ENCODE measurements at places on chromosomes 5 and 9.
A peak's percentile ranks its signal among the peaks of the same experiment; 100 is the strongest.

DNA sequence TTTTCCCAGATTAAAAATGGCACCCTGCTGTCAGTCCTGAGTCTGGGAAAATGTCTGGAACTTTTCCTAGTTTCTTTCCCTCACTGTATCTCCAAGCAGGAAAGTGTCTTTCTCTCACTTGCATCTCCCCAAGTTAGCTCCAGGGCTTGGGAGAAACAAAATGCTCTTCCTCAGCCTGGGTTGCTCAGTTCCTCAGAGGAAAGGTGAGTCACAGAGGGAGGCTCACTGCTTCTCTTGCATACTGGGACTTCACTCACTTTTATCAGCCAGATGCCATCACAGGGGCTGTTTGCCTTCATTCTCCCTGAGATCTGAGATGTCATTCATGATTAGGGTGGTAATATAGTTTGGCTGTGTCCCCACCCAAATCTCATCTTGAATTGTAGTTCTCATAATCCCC lies 519.9 kb downstream of the SEMA5A start:
- no peak for DNase-seq

DNA sequence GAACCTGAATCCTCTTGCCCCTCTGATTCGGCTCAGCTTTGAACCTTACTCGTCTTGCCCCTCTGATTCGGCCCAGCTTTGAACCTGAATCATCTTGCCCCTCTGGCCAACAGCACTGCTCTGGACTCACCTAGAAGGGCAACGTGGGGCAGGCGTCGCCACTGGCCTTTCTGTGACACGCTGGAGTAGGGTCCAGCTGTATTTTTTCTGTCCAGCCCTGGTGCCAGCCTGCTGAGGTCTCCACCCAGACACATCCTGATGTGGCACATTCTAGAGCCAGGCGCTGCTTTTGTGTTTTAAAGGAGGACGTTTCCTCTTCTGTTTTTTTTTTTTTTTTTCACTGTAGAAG lies 15.2 kb upstream of the CPEB4 start:
- DNase-seq, result no peak

DNA sequence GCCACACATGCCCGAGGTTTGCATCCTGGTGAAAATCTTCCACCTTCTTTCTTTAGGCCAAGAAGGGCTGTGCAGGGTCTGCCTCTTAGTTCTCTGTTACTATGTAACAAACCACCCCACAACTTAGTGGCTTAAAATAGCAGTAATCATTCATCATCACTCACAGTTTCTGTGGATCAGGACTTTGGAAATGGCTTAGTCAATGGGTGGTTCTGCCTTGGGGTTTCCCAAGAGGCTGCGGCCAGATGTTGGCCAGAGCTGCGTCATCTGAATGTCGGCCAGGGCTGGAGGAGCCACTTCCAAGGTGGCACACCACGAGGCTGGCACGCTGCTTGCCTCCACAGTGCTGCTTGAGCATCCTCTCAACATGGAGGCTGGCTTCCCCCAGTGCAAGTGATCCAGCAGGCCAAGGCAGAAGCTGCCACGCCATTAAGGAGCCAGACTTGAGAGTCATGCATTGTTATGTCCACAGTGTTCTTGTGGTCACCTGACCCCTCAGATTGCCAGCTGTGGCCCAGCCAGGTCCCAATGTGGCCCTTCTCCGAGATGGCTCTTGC lies 135.2 kb downstream of the RXRA start:
- no peak for DNase-seq

DNA sequence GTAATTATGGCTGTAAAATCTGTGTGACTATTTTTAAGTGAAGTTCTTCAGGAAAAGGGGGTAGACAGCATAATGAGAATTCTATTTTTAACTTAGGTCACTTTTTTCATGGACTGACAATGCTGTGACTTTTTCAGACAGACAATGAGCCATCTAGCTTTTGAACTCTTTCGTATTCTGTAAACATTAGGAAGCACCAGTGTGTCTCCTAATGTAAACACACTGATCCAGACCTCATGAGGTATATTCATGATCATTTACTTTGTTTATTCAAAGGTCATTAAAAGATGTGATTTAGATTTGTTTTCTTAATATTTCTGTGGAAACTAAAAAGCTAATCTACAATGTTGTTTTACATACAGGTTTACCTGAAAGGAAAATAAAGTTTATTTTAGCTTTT lies 352.6 kb downstream of the ADGRV1 start:
- no peak for DNase-seq

GRCh38 chr5:112921026-112921832 lies 798 bp downstream of the REEP5 start:
- DNase-seq, result no peak

- no peak for DNase-seq
These were observed 70.8 kb upstream of the COL5A1 start for GRCh38 chr9:134570711-134571325.

- no peak for DNase-seq
These were observed 62.2 kb upstream of the IRX2 start for GRCh38 chr5:2813678-2814077.

DNA sequence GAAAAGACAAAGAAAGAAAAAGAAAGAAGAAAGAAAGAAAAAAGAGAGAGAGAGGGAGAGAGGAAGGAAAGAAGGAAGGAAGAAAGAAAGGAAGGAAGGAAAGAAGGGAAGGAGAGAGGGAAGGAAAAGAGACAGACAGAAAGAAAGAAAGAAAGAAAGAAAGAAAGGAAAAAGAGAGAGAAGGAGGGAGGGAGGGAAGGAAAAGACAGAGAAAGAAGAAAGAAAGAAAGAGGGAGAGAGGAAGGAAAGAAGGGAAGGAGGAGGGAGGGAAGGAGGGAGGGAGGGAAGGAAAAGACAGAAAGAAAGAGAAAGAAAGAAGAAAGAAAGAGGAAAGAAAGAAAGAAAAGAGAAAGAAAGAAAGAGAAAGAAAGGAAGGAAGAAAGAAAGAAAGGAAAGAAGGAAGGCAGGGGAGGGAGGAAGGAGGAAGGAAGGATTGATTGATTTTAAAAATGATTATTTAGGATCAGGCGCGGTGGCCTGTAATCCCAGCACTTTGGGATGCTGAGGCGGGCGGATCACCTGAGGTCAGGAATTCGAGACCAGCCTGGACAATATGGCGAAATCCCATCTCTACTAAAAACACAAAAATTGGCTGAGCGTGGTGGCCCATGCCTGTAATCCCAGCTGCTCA lies 23.3 kb upstream of the TOR1B start:
- no peak for DNase-seq

DNA sequence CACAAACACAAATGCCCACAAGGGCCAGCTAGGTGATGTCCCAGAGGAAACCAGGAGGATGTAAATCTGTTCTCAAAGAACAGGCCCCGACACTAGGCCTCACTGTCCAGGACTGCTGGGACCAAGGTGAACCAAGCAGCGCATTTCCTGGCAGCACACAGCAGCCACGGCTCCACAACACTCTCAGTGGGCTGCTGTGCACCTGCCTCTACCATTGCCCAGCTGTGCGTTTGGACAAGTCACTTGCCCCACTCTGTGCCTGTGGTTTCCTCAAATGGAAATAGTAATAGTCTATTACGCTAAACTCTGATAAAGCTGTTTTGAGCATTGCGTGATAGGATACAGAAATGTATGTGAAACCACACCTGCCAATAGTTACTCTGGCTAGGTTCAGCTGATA lies 544.5 kb downstream of the BNC2 start:
- DNase-seq, result no peak

- DNase-seq, result no peak
These were observed 98.7 kb downstream of the EDIL3 start for GRCh38 chr5:84285641-84286637.

GRCh38 chr9:138097501-138097991 lies 220.0 kb downstream of the CACNA1B start:
- no peak for DNase-seq

DNA sequence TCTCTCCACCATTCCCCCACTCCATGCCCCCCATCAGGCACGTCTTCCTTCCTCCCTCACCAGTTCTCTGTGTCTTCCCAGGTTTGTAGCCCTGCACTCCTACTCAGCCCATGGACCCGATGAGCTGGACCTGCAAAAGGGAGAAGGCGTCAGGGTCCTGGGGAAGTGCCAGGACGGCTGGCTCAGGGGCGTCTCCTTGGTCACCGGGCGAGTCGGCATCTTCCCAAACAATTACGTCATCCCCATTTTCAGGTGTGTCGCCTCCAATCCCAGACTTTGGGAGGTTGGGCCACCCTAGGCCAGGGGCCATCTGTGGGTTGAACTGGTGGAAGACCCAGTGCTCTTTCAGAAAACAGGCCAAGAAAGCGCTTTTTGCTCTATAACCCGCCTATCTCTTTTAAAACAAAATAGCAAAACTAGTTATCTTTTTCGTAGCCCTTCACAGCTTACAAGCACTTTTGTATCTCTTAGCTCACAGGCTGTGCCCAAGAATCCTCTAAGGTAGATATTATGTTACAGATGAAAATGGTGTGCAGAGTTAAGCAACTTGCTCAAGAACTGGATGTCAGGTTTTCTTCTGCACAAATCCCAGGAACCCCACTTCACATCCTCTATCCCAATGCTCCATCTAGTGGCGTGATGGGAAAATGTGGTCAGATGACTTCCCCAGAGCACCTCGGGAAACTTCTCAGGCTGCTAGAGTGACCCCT lies 56.2 kb downstream of the PLAC8L1 start:
- peak; percentile 63 for DNase-seq

- DNase-seq, result no peak
These were observed 42.9 kb downstream of the FGF18 start for GRCh38 chr5:171462136-171462927.

- peak; percentile 61 for DNase-seq
These were observed 90.2 kb downstream of the HACD4 start for GRCh38 chr9:20941174-20941690.

GRCh38 chr5:39176759-39177630 lies 42.4 kb downstream of the FYB1 start:
- DNase-seq, result no peak

GRCh38 chr9:93730648-93731047 lies 154.3 kb downstream of the PHF2 start:
- no peak for DNase-seq

DNA sequence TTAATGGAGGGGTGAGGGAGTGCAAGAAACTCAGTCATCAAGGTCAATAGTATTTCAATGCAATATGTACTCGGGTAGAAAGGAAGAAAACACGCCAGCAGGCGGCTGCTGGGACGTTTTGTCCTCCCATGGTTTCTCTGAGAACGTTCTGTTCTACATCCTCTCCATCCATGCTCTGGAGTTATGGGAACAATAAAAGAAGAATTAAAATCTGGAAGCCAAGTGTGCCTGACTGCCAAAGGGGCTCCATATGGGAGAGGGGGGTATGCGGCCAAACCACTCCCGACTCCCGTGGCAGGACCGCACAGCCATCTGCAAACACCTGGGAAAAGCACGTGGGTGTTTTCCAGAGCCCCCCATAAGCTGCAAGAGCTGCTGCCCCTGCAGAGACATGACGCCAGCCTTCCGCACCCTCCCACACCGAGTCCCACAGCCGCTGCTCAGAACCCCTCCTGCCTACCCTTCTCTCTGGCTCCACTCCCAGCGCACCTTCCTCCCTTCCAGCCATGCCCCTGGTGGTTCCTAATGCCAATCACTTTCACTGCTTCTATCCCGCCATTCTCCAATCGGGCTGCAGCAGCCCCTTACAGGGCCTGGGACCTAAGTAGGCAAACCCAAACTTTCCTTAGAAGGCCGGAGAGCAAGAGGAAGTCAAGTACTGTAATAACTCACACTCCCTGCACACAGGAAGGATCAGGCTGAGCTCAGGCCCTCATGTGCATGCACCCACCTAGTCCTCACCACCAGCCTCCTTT lies 241.6 kb downstream of the SYK start:
- no peak for DNase-seq

Data from HFF-Myc (cell line).